Stimulated activated CD4-positive, alpha-beta T cell treated with anti-CD3 and anti-CD28 coated beads, Interleukin-15, amount 100 ng/mL, for 1 hour (primary cell): ENCODE measurements at places on chromosomes 7 and 10.

DNA sequence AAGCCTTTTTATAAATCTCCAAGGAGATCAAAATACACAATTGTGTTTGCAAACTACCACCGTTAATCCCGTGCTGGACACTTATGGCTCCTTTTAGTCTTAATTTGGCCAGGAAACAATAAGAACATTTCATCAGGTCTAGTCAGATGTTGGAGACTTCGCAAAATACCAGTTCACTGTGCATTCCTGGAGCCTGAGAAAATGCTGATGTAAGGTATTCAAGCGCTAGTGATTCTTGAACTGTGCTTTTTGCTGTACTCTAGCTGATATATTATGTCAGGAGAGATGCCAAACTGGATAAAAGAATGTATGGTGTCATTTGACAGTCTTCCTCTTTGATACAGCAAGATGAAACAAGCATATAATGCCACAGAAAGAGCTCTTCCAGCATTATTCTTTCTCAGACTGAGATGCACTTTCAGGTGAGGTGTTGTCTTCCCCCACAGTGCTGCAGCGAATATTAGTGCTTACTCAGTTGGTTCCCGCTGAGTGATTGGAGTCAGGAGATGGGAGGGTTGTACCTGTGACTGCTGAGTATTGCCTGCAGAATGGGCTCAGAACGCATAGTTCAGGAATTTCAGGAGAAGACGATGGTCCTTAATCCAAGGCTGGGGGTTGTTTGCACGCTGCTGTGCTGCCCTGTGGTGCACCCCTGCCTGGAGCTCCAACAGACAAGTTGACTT lies 59.2 kb downstream of the OGDH start:
- no peak for DNase-seq

DNA sequence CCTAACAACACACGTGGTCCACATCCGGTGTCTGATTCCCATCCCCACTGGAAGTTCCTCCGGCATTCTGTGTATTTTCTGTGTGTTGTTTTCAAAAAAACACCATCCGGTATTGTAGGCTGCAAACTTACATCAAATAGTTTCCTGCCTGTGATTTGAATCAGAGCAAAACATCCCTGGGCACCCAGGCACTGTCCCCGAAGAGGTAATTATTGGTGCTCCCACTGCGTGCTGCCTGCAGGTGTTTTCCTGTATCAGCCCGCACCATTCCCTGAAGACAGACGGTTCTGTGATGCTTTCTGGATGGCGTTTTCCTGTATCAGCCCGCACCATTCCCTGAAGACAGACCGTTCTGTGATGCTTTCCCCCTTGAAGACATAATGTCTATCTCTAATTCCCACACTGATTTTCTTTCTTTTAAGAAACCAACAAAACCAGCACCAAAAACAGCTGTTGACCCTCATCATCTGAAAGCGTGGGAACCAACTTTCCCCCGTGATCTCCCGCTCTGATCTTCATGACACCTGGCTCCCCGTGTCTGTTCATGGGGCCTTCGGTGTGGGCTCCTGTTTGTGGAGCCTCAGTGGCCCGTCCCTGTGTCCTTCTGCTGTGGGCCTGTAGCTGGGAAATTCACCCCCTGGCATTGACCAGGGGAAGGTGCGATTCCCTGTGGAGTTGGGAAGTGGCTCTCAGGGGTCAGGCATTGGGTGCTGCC lies 205.3 kb downstream of the ADARB2 start:
- no peak for DNase-seq

DNA sequence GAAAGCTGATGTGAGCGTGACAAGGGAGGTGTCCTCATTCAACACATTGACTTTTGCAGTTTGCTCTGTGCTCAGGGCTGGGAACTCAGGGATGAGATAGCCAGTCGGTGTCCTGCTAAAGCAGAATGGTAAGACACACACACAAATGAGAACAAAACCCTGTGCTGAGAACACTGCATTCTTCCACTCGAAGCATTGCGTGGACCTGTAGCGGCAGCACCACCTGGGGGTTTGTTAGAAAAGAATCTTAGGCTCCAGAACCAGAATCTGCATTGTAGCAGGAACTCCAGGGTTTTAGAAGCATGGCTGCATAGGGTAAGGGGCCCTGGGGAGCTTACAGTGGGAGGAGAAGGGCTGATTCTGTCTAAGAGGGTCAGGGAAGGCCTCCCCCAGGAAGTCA lies 21.5 kb upstream of the OGDHL start:
- no peak for DNase-seq

- DNase-seq = no peak
These were observed 44.0 kb downstream of the ADRB1 start for GRCh38 chr10:114087655-114088054.

DNA sequence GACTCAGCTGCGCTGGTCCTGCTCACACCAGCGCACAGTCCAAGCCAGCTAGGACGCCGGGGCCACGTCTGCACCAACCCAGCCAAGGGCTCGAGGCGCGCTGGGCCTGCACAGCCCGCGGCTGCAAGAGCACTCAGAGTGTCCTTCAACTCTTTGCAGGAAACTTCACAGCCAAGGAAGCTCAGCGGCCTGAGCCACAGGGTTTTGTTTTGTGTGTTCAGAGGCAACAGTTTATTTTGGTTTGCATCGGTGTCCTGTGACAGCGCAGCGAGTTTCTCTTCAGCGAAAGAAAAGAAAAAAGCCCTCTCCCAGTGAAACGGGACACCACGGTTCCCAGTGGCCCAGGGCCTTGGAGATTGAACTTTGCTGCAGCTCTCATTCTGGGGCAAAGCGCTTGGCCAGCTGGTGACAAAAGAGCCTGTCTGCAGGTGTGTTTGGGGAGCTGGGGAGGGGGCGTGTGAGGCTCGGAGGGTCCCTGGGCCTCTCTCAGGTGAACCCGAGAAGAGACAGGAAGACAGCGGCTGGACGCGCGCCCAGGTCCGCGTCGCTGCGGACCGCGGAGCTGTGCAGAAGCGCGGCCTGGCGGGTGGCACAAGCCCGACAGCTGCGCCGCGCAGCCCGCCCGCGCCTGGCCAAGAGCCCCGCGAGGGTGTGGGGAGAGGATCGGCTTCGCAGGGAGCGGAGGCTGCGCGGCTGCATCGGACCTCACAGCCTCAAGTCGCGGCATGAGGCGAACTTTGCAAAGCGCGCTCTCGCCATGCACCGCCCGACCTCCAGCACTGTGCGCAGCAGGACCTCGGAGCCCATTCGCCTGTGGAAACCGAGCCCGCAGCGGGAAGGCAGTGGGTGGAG lies 922 bp downstream of the CXCL12 start:
- DNase-seq = no peak

- DNase-seq = no peak
These were observed 164.8 kb downstream of the PRKAG2 start for GRCh38 chr7:151711906-151712809.

- DNase-seq = no peak
These were observed 202.6 kb upstream of the NRP1 start for GRCh38 chr10:33537066-33537465.

DNA sequence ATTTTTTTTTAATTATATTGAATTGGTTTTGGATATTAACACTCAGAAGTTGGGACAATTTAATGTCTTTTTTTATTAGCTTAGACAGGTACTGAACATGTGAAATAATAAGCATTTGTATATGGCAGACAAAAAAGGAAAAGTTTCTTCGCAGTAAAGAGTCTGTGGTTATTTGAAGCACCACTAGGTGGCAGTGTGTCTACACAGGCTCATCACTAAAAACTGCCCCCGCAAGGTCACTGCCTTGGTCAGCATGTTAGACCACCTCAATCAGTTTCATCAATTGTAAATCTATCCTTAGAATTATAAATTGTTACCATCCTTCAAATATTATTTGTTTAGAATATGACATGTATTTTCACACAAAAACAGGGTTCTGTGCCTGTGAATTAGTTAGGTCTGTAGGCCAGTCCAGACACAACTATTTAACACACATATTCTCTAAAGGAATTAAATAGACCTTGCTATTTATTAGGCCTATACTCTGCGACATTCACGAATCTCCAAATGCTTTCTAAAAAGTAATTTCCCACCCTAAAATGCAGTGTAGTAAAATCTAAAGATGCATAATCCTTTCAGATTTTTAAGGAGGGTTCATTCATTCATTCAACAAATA lies 17.0 kb downstream of the PNLIPRP3 start:
- DNase-seq = no peak

GRCh38 chr7:24456526-24457218 lies 116.6 kb upstream of the PALS2 start:
- DNase-seq = no peak

GRCh38 chr7:20329389-20330238 lies 1.1 kb upstream of the ITGB8 start:
- DNase-seq = no peak

DNA sequence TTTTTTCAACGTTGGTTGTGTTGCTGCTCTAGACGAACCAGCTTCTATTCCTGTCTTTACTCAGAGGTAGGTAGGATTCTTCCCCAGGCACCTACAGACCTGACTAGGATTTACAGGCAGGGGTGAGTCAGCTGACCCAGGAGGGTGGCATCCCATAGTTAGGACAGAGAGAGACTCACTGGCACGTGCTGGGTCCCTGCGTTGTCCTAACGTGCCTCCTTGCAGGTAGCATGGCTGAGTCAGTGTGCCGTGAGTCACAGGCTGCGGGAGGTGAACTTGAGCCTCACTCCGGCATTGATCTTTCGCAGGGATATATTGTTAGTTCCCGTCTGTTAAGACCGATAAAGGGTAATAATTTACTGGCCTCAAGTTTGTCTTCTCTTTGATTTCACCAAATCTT lies 96.5 kb downstream of the PFKFB3 start:
- no peak for DNase-seq

- DNase-seq = no peak
These were observed 267.2 kb downstream of the TFEC start for GRCh38 chr7:115763347-115763746.

DNA sequence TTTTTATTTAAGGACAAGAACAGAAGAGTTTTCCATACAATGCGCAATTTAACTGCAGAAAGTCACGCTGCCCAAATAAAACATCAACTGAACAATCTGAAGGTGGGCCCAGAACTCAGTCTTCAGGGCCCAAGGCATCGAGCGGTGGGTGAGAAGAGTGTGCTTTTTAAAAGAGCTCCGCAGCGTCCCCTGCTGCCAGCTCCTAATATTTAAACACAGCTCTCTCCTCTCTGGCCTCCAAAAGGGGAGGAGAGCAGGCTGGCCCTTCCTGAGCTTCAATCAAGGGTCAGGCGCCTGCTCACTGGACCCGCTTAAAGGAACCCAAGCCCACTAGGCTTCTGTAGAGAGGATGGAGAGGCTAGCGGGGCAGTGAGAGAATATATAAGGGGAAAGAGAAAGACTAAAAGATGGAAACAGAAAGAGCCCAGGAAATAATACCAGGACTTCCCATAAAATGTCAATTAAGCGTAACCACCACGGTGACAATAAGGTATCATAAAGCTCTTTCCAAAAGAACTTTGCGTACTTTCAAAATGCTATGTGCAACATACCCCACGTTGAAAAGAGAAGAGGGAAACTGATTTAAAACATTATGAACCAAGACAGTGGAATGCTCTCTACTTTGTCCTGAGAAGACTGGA lies 2.8 kb downstream of the FAM53B start:
- DNase-seq = peak; percentile 64

DNA sequence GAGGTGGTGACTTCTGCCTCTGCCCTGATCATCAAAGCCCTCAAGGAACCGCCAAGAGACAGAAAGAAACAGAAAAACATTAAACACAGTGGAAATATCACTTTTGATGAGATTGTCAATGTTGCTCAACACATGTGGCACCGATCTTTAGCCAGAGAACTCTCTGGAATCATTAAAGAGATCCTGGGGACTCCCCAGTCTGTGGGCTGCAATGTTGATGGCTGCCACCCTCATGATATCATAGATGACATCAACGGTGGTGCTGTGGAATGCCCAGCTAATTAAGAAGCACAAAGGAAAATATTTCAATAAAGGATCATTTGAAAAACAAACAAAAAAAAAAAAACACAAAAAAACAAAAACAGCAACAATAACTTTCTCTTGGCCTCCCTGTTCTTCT lies 59.5 kb upstream of the TOMM7 start:
- DNase-seq = no peak

DNA sequence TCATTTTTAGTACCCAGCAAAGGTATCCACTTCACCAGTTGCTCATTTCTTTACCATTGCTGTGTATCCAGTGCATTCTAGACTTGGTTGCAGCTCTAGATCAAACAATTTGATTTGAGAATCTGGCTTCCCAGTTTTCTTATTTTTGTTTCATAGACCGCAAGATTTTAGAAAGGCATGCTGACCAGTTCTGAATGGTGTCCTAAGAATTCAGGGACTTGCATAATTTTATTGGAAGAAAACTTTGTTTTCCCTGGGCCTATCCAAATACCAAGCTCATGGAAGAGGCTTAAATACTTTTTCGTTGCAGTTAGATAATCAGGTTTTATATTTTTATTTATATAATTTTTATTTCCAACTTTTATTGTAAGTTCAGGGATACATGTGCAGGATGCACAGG lies 58.3 kb downstream of the BICC1 start:
- DNase-seq = no peak

GRCh38 chr7:118281196-118281595 lies 56.7 kb downstream of the ANKRD7 start:
- DNase-seq = no peak

- DNase-seq = no peak
These were observed 66.1 kb downstream of the TRRAP start for GRCh38 chr7:98944386-98944785.

DNA sequence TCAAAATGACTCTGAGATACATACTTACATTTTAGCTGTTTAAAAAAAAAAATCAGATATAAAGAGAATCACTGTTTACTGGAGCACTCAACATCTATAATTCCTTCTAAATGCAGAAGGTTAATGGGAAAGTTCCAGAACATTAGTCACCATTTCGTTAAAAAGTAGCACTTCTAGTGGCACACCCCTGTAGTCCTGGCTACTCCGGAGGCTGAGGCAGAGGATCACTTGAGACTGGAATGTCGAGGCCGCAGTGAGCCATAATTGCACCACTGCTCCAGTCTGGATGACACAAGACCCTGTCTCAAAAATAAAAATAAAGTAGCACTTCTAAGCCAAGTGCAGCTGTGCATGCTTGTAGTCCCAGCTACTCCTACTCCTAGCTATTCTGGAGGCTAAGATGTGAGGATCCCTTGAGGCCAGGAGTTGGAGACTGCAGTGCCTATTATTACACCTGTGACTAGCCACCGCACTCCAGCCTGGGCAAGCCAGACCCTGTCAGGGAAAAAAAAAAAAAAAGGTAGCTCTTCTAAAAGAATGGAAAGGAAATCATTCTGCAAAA lies 2.2 kb downstream of the FGFBP3 start:
- DNase-seq = no peak

GRCh38 chr7:93836116-93836515 lies 54.4 kb downstream of the TFPI2 start:
- DNase-seq = no peak
